WTC11 (cell line): ENCODE measurements at places on chromosomes 12 and 14. TPM values are rescaled to one million over a fixed set of nuclear protein-coding genes. Genes with fewer than 3 reads are reported as not detected.

CREBL2 gene
- total RNA-seq = 17.3 to 19.0 TPM (median 18.9 TPM) in 3 replicates

- H3K4me1 ChIP-seq = no peaks in the 10 kb centered on the region
- no peak overlapping the region for H3K27ac ChIP-seq
- no peak for DNase-seq
- H3K4me3 ChIP-seq = no peak overlapping the region
- H3K36me3 ChIP-seq = no peaks in the 10 kb centered on the region
- H3K27me3 ChIP-seq = no peaks in the 10 kb centered on the region
Observed at GRCh38 chr14:83290447-83290846, 1756.8 kb upstream of the SEL1L start.

SNRNP35 gene
- 19.1 to 21.3 TPM (median 20.0 TPM) in 3 replicates for total RNA-seq

DNA sequence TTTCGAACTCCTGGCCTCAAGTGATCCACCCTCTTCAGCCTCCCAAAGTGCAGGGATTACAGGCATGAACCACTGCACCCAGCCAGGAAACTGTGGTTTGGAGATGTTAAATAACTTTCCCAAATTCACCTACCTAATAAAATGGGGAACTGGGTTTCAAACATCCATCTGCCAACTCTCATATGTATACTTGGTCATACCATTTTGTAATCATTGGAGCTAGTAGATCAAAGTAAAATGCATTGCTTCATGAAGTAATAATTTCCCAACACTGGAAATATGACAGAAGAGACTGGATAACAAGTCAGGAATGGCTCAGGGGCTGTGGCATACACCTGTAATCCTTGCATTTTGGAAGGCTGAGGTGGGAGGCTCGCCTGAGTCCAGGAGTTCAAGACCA is 5.3 kb upstream of the HECTD1 start:
- H3K4me1 ChIP-seq = peaks cover 11% of the 10 kb centered on the region
- no peak overlapping the region for H3K27ac ChIP-seq
- H3K36me3 ChIP-seq = no peaks in the 10 kb centered on the region
- DNase-seq = no peak
- no peaks in the 10 kb centered on the region for H3K27me3 ChIP-seq

POTEM gene
- not detected in 3 replicates for total RNA-seq

- no peaks in the 10 kb centered on the region for H3K36me3 ChIP-seq
- peak overlapping the region; percentile 51 for H3K27ac ChIP-seq
- DNase-seq = no peak
Observed at GRCh38 chr12:94265966-94266745, 117.8 kb downstream of the PLXNC1 start.

DNA sequence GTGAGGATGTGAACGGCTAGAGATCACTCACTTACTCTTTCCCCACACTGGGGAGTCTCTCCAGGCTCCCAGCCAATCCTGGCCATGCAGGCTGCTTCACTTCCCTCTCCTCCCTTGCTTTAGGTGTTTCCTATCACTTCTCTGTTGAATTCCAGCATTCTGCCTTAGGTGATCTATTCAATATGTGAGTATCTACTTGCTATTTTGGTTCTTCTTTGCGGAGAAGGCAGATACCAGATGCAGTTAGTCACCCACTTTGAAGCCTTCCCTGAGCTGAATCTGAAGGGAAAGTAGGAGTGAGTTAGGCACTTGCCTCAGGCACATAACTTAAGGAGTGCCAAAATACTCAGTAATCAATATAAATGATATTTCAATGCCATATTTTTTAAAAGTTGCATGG is 36.0 kb upstream of the FAR2 start:
- peaks cover 3% of the 10 kb centered on the region for H3K27me3 ChIP-seq
- H3K4me1 ChIP-seq = 0 out of 2 replicates have a peak, but pooled peaks cover 2% of the 10 kb centered on the region
- no peak overlapping the region for H3K4me3 ChIP-seq
- H3K27ac ChIP-seq = no peak overlapping the region
- no peak for DNase-seq

LRTM2 gene
- 0.30 to 0.66 TPM (median 0.34 TPM) in 3 replicates for total RNA-seq

PRR4 gene
- 0.87 to 2.7 TPM (median 1.6 TPM) in 3 replicates for total RNA-seq

DNA sequence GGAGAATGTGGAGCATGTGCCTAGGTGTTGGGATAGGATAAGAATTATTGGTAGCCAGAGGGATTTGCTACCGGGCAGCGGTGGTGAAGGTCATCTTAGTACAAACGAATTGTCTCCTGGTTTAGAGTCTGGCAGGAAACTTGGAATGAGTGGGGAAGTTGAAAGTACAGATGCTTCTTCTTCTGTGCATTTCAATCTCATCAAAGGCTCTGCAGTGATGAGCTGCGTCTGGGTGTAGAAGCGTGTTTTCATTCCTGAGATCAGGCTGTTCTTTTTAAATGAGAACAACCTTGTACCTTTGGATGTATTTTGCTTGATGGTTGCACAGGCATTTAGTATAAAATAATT is 2.1 kb downstream of the WNK1 start:
- no peaks in the 10 kb centered on the region; the same call in 1 of the 2 replicates for H3K36me3 ChIP-seq
- peak overlapping the region; percentile 15; the same call in 1 of the 2 replicates for H3K27ac ChIP-seq
- no peaks in the 10 kb centered on the region for H3K27me3 ChIP-seq
- no peak for DNase-seq
- H3K4me1 ChIP-seq = peaks cover 39% of the 10 kb centered on the region
- peak overlapping the region; percentile 92 for H3K4me3 ChIP-seq

- no peak overlapping the region for H3K27ac ChIP-seq
- peaks cover 4% of the 10 kb centered on the region; the same call in 1 of the 2 replicates for H3K4me1 ChIP-seq
Observed at GRCh38 chr14:25658988-25659387, 609.0 kb upstream of the STXBP6 start.

CNOT2 gene
- 59.7 to 64.7 TPM (median 60.5 TPM) in 3 replicates for total RNA-seq

DNA sequence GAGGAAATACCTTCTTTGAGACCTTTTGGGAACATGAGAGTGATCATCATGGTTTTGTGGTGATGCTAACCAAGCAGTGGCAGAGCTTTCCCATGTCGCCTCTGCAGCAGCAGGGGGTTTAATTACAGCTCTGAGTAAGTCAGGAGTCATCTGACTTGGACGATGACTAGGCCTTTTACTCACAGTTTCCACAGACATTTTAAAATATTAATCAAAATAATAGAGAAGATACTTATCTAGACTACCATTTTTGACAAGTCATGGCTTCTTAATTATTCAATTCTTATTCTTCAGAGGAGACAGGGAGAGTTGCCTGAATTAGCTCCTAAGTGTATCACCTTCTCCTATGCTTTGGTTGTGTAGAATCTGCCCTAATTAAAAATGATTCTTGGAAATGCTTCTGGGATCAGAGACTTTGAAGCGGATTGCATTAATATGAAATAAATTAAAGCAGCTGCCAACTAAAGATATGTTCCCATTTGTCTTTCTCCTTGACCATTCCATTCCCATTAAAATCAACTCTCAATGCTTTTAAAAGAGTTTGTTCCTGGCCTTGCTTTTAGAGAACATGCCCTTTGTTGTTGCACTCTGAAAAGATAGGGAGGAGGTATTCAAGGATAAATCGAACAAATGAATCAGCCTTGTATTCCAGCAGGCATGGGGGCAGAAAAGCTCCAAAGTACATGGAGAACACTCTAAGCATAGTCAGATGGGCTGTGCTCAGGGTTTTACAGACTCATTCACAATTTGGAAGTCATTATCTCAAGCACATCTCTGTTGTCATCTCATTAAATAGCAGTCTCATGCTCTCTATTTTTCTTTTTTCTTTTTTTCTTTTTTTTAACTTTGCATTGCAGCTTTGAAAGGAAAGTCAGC is 7.7 kb upstream of the IFNG-AS1 start:
- no peaks in the 10 kb centered on the region for H3K27me3 ChIP-seq
- no peaks in the 10 kb centered on the region for H3K36me3 ChIP-seq
- no peak overlapping the region for H3K27ac ChIP-seq

- H3K4me3 ChIP-seq = peak overlapping the region; percentile 89
- DNase-seq = no peak
- H3K27ac ChIP-seq = peak overlapping the region; percentile 74; the same call in 1 of the 2 replicates
- H3K36me3 ChIP-seq = peaks cover 18% of the 10 kb centered on the region; the same call in 1 of the 2 replicates
- peaks cover 61% of the 10 kb centered on the region for H3K4me1 ChIP-seq
- no peaks in the 10 kb centered on the region for H3K27me3 ChIP-seq
Observed at GRCh38 chr14:89418452-89418851, 1.4 kb upstream of the FOXN3 start.

DNA sequence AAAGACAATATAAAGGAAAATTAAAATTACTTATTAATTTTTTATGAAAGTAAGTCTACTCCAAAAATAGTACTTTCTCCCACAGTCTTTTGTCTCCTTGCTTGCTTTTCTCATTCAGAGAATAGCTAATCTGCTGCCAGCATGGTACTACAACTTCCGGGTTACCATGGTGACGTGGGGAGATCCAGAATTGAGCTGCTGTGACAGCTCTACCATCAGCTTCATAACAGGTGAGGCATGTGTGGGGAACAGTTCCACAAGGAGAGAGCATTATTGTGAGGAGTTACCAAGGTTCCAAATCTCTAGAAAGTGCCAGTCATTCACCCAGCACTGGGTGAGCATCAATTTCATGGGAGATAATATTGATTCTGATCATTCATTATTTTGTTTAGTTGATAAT is 197.8 kb downstream of the PTPRO start:
- H3K27me3 ChIP-seq = no peaks in the 10 kb centered on the region; the same call in 1 of the 2 replicates
- no peak overlapping the region for H3K4me3 ChIP-seq
- peak; percentile 20 for DNase-seq
- peaks cover 9% of the 10 kb centered on the region for H3K36me3 ChIP-seq
- H3K4me1 ChIP-seq = peaks cover 9% of the 10 kb centered on the region

MMAB gene
- total RNA-seq = 22.0 to 28.7 TPM (median 27.4 TPM) in 3 replicates

GRCh38 chr14:57928732-57929131 is 62.8 kb upstream of the SLC35F4 start:
- peaks cover 8% of the 10 kb centered on the region for H3K36me3 ChIP-seq
- no peak overlapping the region for H3K27ac ChIP-seq
- peaks cover 2% of the 10 kb centered on the region; the same call in 1 of the 2 replicates for H3K27me3 ChIP-seq
- DNase-seq = no peak

GRCh38 chr14:39177168-39177545 is 2.1 kb downstream of the PNN start:
- no peak for DNase-seq
- H3K4me1 ChIP-seq = peaks cover 23% of the 10 kb centered on the region
- peak overlapping the region; percentile 88 for H3K27ac ChIP-seq
- peaks cover 3% of the 10 kb centered on the region for H3K36me3 ChIP-seq

NUMB gene
- 42.0 to 54.0 TPM (median 53.8 TPM) in 3 replicates for total RNA-seq
